ENCODE measurements at places on chromosomes 5 and 9. TPM values are rescaled to one million over a fixed set of nuclear protein-coding genes. Genes with fewer than 3 reads are reported as not detected.

DNA sequence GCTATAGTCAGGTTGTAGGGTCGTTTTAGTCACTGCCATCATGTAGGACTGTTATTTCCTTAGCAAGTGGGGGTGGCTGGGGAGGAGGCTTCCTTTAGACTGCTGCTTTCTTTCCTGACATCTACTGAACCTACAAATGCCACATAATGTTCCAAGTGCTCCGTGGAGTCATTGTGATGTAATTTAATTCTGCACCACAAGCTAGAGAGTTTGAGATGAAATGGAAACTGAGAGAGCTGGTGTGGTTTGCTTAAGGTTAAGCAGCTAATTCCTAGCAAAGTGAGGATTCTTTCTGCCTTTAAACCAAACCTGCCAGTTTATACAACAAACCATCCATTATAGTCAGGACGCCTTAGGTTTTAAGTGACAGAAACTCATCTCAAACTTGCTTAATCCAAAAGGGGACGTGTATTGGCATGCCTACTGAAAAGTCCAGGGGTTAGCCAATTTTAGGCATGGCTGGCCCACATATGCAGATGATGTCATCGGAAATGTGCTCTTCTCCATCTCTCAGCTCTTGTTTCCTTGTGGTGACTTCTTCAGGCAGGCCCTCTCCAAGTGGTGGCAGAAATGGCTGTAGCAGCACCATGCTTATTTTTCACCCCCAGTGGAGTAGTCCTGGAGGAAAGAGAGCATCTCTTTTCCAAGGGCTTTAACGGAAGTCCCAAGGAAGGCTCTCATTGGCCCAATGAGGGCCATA is 30.5 kb downstream of the ZNF618 start:
- no peak overlapping the region for H3K4me3 ChIP-seq
- peak; percentile 71 for DNase-seq
- no peak overlapping the region for H3K27ac ChIP-seq
- peaks cover 4% of the 10 kb centered on the region for H3K36me3 ChIP-seq
- no peaks in the 10 kb centered on the region for H3K27me3 ChIP-seq

- H3K27ac ChIP-seq = peak overlapping the region; percentile 68
- H3K4me3 ChIP-seq = no peak overlapping the region
- H3K36me3 ChIP-seq = no peaks in the 10 kb centered on the region
- H3K4me1 ChIP-seq = peaks cover 23% of the 10 kb centered on the region
- peak; percentile 91 for DNase-seq
Measured at GRCh38 chr5:142246258-142246657, 78.6 kb downstream of the SPRY4 start.

- H3K27me3 ChIP-seq = no peaks in the 10 kb centered on the region
- no peaks in the 10 kb centered on the region for H3K4me1 ChIP-seq
- no peak overlapping the region for H3K27ac ChIP-seq
- no peak for DNase-seq
Measured at GRCh38 chr9:104025104-104025503, 69.0 kb upstream of the SMC2 start.

Gene SAXO1
- total RNA-seq = under 0.01 TPM

All from osteoblast (primary cell).